Cortex of kidney (tissue), 1 donor: ENCODE measurements at places on chromosomes 3 and 15.

- DNase-seq, result no peak
Observed at GRCh38 chr3:85161544-85161943, 202.8 kb downstream of the CADM2 start.

DNA sequence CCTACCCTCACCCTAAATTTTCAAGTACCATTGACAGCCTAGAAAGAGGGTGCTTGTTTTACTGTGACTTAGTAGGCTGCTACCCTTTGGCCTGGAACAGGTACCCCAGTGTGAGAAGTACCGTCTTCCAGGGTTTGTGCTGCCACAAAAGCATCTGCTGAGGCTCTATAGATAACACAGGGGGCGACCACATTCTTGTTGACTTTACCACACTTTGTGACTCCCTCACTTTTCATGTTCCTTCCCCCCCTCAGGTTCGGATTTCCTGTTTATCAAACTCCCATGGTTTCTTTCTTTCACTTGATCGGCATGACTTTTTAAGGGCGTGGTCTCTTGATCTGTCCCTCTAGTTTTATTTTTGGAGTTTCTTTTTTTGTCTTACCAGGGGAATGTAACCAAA lies 23.5 kb downstream of the EXOG start:
- no peak for DNase-seq

DNA sequence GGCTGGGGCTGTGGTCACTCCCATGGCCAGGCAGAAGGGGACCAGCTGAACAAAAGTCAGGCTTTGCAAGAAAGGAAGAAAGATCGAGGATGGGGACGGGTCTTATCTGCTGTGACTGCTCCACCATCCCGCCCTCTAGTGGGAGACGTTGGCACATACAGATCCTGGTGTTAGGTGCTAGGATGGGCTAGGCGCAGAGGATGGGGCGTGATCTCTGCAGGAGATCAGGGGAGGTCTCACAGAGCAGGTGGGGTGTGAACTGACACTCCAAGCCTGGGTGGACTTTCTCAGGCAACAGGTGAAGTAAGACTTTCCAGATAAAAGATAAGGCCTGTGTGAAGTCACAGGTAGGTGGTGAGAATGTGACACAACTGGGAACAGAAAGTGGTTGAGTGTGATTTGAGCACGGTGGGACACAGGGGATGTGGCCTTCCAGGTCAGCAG lies 141.9 kb upstream of the SMAD3 start:
- DNase-seq, result no peak

GRCh38 chr3:24087469-24087868 lies 142.4 kb downstream of the NR1D2 start:
- DNase-seq, result no peak

- DNase-seq, result no peak
Observed at GRCh38 chr3:17801131-17801530, 58.7 kb upstream of the TBC1D5 start.

GRCh38 chr3:138781012-138781470 lies 53.7 kb downstream of the PIK3CB start:
- DNase-seq, result no peak

- no peak for DNase-seq
Observed at GRCh38 chr3:95934181-95934580, 880.2 kb upstream of the EPHA6 start.

GRCh38 chr3:186119499-186119898 lies 10.6 kb upstream of the ETV5 start:
- no peak for DNase-seq

DNA sequence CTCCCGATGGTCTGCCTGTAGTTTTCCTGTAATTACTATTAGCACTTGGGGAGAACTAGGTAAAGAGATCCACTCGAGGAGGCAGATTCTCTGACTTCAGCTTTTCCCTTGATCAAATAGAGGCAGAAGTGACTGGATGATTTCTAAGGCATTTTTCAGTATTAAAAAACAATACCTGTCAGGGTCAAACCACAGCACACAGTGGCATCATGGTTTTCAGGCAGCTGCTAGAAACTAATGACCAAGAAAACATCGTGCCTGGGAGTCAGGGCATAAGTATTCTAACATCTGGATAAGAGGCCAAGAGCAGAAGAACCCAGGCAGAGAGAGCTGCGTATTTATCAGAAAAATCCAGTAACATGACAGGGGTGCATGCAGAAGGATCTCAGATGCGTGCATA lies 419.9 kb downstream of the TUSC7 start:
- DNase-seq, result no peak

DNA sequence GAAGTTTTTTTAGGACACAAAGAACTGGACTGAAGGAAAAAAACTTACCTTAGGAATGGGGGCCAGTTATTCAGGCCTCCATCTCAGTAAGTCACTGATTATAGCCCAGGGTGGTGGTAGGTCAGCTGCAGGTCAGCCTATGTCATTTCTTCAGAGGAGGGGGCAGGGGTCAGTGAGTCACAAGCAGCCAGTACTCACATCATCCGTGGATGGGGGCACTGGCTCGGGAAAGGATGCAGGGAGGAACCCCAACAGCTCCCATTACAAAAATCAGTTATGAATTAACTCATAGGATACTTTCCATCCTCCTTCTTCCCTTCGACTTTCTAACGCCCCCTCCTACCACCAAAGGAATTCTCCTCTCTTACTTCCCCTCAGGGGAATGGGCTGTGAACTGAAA lies 578.3 kb downstream of the PDCD6IP start:
- DNase-seq, result no peak

DNA sequence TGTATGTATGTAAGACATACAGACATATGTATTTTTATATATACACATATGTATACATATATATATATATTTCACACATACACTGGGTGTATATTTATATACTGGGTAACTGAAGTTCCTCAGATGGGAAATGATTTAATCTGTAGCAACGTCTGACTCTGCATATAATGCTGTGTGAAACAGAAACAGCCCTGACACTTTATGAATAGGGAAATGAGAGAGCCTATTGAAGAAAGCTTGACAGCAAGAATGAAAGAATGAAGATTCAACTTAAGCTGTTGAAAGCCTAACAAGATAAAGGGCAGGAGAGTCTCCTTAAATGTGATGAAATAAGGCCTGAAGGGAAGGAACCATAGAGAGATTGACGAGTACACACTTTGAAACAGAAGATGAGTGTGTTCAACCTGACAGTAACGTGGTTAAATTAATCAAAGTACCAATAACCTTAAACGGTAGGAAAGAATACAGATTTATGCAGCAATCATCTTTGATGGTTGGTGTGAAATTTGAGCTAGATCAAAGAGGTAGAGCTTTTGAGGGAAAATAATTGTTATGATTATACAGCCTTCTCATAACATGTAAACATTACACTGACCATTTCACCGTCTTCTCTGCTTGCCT lies 169.9 kb downstream of the MECOM start:
- DNase-seq, result no peak

DNA sequence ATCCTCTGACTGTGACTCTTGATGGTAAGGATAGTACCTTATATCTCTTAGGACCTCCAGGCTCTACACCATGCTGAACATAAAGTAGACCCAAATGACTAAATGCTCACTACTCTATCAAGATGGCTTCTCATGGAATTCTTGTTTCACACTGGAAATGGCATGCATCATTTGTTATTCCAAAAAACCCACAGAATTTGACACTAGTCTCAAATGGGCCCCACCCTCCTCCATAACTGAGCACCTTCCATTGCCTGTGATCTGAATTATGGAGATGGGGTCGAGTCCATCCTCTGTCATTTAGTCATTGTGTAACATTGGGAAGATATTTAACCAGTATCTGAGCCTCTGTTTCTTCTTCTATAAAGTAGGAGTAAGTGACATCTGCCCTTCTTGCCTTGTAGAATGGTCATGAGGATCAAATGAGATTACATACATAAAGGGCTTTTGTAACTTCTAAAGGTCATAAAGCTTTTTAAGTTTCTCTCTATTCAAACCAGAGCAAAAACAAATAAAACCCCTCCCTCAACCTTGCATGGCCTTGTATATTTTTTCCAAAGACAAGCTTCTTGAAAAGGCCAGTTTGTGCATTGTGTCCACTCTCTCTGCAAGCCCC lies 57.0 kb upstream of the PTX3 start:
- DNase-seq, result no peak
